RPMI7951 (cell line): ENCODE measurements at places on chromosomes 16 and 17.
A peak's percentile ranks its signal among the peaks of the same experiment; 100 is the strongest.

- DNase-seq = no peak
Measured at GRCh38 chr16:3101018-3101840, 2.1 kb upstream of the ZSCAN10 start.

- peak; percentile 50 for DNase-seq
Measured at GRCh38 chr17:76506408-76507345, 5.5 kb upstream of the RHBDF2 start.

DNA sequence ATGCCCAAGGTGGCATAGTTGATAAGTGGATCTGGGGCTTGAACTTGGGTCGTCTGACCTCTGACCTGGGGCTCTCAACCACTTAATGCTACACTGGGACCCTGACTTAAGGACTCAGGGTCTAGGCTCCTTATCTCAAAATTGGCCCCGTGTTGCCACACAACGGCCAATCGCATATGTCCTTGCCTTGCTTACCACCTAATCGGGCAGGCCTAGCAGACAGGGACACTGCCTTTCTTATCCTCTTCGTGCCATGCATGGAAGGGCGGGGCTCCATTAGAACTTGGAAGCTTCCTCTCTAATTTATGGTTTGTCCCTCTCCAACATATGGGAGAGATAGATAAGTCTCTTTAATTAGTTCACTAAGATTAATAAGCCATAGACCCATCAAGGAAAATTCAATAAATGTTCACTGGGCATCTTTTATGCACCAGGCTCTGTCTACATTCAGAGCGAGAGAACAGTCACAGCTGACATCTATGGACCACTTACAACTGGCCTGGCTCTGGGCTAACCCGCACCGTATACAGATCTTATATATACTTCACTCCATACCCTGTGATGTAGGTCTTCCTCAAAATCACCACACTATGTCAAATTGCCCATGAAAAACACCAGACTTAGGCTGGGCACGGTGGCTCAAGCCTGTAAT lies 35.1 kb downstream of the CDH1 start:
- no peak for DNase-seq

GRCh38 chr16:60060731-60061130 lies 1326.6 kb upstream of the GOT2 start:
- DNase-seq = no peak

GRCh38 chr16:25063865-25064264 lies 47.7 kb upstream of the LCMT1 start:
- DNase-seq = peak; percentile 31

DNA sequence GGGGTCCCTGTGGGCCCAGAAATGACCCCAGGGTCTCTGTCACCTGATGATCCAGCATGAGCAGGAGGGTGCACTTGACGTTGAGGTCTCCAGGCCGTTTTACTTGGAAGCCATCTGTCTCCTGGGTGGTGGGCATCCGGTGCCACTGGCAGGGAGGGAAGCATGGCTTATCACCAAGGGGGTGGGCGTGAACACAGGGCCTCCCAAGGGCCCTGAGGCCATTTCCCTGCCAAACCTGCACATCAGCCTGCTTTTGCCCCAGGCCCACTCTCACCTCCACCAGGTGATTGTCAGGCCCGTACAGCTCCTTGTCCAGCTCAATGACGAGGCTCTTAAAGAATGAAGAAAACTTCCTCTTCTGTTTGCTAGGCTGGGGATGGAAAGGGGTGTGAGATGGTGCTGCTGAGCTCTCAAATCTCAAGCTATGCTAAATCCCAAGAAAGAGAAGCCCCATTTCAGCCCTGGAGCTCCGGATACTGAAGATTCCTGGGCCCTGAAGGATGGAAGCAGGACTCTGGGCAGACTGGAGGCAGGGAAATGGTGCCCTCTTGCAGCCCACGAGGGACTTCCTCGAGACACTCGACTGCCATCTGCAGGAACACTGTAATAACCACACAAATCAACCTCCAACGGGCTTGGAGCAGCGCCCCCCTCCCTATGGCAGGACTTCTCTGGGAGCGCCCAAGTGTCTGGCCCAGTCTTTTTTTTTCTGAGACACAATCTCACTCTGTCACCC lies 7.1 kb upstream of the FTSJ3 start:
- DNase-seq = peak; percentile 73

DNA sequence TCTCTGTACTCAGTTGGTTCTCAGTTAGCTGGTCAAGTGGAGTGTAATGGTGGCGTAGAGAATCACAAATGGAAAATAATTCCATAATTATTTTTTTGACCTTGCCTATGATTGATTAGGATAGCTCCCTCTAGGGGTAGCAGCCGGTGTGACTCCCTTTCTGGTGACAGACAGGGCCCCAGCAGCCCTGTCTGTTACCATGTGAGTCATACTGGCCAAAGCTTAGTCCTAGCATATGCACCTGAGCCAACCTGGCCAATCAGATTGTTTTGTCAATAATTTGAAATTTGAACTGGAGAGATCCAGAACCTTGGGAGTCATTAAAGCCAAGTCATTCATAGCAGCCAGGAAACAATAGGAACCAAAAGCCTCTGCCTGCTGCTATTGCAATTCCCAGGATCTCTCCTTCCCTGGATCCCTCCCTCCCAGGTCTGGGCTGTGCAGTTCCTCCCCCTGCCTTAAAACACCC lies 5.6 kb downstream of the PNPO start:
- peak; percentile 68 for DNase-seq

- no peak for DNase-seq
Measured at GRCh38 chr17:77470800-77471733, 330.3 kb downstream of the SEC14L1 start.

- DNase-seq = no peak
Measured at GRCh38 chr16:48905632-48906505, 295.9 kb upstream of the N4BP1 start.

DNA sequence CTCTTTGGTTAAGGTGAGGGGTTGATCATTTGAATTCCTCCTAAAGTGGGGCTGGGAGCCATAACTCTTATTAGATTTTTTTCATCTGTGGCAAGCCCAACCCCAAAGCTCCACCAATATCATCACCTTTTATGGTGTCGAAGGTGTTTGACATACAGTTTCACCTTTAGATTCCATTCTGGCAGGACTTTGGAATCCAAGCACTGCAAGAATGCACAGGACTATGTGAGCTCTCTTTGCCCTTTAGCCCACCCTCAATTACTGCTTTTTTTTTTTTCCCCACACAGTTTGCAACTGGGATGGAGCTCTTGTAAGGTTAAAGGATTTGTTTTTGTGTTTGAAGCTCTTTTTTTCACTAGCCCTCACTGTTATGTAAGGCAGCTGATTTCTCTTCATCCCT lies 154.0 kb upstream of the KCNJ16 start:
- DNase-seq = no peak

DNA sequence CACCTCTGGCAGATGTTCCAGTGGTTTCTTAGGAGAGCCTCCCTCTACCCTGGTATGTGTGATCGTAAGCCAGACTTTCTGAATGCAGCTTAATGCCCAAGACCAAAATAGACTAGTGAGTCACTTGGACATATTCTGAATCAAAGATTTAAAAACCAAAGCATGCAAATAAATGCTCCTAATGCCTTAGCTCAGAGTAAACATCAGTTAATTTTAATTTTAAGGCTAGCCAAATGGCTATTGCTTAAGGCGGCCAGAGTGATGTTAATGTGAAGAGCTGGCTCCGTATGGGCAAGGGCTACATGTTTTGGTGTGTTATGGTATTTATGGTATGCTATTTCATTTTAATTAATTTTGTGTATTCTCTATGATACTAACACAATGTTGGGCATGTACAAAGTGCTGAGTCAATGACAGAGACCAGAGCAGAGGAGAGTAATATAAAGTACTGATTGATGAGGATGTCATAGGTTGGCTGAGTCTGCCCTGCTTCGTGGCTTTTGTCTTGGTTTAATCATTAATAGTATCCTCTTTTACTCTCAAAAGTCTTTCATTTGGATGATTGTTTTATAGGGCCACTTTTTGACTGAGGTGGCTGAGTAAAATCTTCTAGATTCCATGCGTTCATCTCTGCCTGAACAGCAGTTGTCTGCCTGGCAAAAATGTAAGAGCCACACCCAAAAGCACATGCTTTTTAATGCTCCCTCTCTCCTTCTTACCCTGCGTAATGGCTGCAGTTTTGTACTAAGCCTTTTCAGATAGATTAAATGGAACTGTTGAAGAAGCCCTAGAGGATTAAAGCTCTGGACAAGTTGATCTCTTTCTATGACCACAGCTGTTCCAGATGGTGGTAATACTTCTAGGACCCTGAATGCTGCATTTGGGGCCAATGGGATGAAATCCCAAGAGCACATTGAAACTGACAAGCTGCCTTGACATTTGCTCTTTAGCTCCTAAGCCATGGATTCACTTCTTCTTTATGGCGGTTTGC lies 59.6 kb downstream of the MAP2K6 start:
- peak; percentile 25 for DNase-seq

DNA sequence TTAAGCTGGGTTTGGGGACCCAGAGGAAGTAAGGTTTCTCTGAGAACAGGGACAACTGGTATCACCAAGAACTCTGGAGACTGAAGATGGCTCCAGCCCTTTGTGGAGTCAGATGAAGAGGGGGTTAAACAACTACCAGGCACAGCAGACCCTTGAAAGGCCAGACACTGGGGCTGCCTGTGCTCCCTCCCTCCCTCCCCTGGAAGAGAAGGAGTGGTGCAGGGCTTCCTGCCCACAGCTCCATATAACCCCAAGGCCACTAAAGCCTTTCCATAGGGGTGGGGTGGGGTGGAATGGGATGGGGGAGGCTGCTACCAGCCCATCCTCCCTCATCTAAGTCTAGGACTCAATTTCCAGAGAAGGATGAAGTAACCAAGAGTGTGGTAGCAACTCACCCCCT lies 66.7 kb downstream of the CCDC182 start:
- DNase-seq = no peak

GRCh38 chr16:49766225-49766624 lies 89.7 kb downstream of the ZNF423 start:
- DNase-seq = no peak

GRCh38 chr17:33908363-33909064 lies 346.6 kb upstream of the CCL2 start:
- DNase-seq = no peak

DNA sequence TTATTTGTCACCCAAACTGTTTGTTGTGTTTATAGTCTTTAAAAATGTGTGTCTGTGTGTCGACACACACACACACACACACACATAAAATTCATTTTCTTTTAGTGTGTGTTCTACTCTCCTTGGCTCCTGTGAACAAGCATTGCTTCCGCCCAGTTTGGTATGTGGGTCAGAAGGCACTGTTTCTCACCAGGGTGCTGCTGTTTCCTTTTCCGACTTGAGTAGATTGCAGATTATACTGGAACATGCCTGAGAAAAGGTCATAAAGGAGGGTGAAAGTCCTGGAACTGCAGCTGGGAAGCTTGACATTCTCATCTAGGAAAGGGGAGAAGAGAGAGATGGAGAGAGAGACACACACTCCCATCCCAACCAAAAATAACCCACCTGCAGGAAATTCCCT lies 330.3 kb downstream of the BCAS3 start:
- DNase-seq = peak; percentile 8

DNA sequence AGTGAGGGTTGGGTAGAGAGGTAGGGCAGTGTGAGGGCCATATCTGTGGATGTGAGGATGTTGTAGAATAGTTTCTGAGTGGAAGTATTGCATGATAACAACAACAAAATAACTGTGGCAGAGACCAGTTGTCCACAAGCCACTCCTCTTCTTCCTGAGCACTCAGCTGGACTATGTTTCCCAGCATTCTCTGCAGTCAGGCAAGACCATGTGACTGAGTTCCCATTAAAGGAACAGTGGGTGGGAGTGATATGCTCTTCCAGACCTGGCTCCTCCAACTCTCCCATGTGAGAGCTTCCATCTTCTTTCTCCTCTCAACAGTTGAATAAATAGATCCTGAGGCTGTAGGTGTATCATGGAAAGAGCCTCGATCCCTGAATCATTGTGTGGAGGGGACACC lies 272.4 kb downstream of the CBLN1 start:
- DNase-seq = no peak

- DNase-seq = no peak
Measured at GRCh38 chr16:89562939-89563338, 2.5 kb downstream of the RPL13 start.

DNA sequence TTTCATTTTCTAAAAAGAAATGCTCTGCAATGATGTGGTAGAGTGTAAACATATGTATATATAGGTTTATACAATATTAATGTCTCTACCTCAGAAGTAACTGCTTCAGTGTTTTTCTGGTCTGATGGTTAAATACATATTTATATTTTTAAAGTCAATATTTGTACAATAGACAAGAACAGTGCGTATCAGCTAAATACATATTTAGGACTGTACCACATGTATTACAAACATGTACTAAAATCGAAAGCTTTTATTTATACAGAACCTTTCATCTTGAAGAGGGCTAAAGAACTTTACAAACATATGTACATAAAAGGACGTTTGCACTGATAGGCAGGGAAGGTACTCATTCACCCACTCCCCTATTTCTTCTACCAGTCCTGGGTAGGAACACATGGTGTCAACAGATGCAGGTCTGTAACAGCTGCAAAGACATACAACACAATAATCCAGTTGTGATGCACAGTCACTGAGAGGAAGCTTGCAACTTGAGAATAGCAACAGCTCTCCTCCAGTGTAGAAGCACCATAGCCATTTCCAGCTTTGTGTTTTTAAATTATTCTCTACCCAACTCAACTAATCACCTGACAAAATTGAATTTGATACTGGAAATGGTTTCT lies 206.9 kb upstream of the C17orf78 start:
- no peak for DNase-seq
